ENCODE measurements at places on chromosomes 5 and 9.

GRCh38 chr9:83144492-83144891, 81.5 kb upstream of the RASEF start:
- no peak for DNase-seq

GRCh38 chr5:53613061-53613460, 52.6 kb downstream of the NDUFS4 start:
- no peak for DNase-seq

DNA sequence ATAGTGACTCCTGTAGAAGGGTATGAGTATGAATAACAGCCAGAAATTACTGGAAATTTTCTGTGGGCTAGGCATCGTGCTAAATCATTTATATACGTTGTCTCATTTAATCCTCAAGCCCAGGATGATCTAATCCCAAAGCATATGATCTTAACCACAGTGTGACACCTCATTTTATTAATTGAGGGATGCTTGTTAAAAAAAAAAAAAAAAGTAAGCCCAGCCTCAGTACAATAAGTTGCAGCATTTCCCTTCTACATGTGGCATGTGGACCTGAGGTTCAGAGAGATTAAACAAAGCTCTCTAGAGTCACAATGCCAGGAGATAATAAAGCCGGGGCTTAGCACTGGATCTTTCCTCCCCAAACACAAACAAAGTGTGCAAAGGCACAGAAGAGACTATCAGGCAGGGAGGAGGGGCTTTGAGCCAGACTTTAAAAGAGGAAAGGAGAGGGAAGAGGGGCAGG, 49.5 kb downstream of the KLF4 start:
- DNase-seq, result no peak

GRCh38 chr9:95819636-95820035, 55.9 kb upstream of the ERCC6L2 start:
- no peak for DNase-seq

- DNase-seq, result no peak
These were observed 9.9 kb upstream of the CD180 start for GRCh38 chr5:67206461-67206860.

DNA sequence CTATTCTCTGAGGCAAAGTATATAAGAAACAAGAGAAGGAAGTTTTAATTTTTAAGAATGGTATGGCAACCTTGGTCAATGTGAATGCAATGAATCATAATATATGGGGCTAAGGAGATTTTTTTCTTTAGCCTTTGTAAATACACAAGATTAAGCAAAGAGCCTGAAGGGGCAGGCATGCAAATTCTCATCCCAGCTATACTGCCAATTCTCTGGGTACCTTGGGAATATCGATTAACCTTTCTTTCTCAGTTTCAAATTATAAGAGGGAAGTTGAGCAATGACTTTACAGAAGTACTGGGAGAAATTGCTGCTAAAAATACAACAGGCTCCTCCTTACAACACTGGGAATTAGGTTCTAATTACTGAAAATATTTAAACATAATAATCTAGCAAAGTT, 97.5 kb downstream of the MRPS27 start:
- no peak for DNase-seq

GRCh38 chr5:3337812-3338541, 257.7 kb upstream of the IRX1 start:
- DNase-seq, result no peak

- no peak for DNase-seq
These were observed 625.1 kb upstream of the NUDT12 start for GRCh38 chr5:104187656-104188055.

DNA sequence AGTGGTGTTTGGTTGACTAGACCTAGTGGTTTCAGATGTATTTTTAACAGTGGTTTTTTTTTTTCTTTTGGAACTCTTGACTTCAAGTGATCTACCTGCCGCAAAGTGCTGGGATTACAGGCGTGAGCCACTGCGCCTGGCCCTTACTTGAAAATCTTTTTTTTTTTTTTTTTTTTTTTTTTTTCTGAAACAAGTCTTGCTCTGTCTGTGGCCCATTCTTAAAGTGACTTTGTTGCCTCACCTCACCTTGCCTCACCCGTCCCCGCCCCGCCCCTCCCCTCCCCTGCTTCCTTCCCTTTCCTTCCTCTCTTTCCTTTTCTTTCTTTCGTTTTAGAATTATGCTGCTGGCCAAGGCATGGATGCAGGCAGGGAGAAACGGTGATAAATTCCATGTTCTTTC, 26.0 kb downstream of the GPBP1 start:
- DNase-seq, result no peak

DNA sequence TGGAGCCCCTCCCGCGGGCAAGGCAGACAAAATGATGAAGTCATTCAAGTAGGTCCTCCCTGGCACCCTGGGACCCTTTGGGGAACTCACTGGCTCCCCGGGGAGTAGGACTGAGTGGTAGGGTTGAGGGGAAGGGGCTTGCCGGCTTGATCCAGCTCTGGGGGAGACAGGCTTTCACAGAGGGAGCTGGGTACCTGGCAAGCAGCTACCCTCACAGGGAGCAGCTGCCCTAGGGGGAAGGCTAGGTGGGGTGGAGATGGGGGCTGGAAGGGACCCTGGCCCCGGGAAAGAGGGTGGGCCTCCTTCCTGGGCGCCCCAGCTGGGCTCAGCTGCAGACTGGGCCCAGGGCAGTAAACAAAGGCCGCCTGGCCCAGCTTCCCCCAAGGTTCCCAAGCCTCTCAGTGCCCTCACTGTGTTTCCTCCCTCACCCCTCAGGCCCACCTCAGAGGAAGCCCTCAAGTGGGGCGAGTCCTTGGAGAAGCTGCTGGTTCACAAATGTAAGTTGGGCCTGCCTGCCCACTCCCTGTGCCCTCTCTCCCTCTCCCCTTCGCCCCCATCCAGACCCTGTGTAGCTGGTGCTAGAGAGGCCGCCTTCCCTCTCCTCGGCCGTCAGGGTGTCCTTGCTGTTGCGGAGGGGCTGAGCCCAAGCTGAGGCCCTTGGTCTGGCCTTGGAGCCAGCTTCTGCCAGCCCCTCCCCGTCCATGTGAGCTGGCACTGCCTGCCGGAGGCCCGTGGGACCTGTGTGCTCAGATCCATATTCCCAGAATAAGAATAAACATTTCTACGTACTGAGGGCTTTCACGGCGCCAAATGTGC, 131.2 kb downstream of the RGS3 start:
- DNase-seq, result no peak

DNA sequence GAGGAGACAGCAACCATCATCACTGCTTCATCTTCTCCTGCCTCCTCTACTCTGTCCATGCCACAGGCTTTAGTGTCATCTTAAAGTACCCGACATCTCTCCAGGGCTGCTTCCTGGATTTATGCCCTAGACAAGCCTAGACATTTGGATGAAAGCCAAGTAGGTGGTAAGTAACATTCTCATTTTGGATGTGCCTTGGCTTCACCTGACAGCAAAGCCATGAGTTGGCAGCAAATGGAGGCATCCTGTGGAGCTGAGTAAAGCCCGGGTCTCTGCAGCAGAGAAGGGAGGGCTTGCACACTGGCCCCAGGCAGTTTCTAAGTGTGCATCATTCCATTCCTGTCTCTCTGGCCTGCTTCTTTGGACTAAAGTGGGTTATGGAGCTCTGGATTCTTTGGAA, 299.1 kb downstream of the DMAC1 start:
- no peak for DNase-seq

DNA sequence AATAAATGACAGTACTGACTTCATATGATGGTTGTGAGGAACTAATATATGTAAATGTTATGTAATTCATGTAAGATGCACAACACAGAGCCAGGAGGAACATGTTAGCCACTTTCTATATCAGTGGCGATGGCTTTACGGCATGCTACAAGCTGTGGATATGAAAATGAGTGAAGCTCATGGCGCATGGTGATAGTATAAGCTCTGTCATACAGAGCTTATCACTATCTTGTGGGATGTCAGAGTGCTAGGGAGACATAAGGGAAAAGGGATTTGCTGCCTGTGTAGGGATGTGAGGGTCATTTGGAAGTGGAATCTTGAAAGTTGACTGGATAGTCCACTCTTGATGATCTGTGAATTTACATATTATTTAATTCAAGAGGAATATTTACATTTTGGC, 13.6 kb downstream of the CPEB4 start:
- DNase-seq, result no peak

GRCh38 chr5:131947445-131947844, 2.0 kb upstream of the MEIKIN start:
- no peak for DNase-seq

GRCh38 chr5:106956886-106957285, 713.9 kb downstream of the EFNA5 start:
- no peak for DNase-seq

DNA sequence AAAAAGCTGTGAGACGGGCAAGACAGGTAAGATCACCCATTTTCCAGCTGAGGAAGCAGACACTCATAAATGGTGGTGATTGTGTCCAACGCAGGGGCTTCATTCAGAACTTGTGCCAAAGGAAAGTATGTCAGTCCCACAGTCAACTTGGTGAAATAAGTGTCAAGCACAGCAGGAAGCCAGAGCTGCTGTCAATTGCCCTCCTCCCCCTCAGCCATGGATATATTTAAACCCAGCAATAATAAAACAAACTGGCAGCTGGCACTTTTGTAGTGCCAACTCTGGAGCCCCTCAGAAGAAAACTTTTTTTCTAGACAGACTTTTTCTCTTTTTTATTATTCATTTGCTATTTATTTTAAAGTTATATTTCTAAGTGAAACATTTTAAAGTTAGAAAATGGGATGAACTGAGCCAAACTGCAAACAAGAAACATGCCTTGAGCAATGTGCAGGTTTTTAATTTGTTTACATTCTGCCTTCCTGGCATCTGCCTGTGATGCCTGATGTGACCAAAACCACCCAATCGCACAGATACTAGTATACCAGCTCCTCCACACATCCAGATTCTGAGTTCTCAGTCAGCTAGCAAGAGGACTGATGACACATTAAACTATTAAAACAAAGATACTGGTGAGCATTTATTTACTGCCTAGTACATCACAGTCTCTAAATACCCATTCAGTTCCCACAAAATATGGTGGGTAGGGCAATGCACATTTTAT, 17.0 kb downstream of the DMAC1 start:
- DNase-seq, result no peak

GRCh38 chr9:129648092-129648763, 6.3 kb upstream of the ASB6 start:
- DNase-seq, result no peak

GRCh38 chr9:113954591-113954990, 78.5 kb downstream of the ZNF618 start:
- no peak for DNase-seq

DNA sequence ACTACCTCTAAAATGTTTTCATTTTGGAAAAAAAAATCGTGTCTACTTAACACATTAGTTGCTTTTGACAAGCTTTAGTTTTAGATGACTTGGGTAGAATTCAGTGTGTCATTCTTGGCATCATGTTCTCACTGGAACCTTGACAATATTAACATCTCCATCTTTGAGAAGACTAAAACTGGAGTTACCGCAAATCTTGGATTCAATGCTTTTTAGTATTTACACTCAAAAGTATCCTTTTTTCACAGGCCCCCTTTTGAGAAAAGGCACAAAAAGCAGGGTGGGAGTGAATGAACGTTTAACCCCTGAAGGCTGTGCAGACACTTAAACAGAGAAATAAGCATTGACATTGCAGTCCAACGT, 549.1 kb downstream of the CSNK1G3 start:
- no peak for DNase-seq

DNA sequence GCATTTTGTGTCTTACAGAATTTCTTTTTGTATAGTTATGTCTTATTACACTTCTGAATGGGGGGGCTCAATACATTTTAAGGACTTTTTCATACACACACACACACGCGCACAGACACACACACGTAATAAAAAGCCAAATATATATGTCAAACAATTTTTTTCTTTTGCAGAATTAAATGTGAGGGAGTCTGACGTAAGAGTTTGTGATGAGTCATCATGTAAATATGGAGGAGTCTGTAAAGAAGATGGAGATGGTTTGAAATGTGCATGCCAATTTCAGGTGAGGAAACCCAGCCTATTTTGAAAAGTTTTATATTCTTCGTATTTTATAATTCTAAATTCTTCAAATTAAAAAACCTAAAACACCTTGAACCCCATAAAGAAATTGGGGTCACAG, 25.6 kb downstream of the TMEFF1 start:
- no peak for DNase-seq

- DNase-seq, result no peak
These were observed 158.6 kb downstream of the GHR start for GRCh38 chr5:42581845-42582244.
